ENCODE measurements at places on chromosomes 16 and 17.

- no peak for DNase-seq
Observed at GRCh38 chr17:78166416-78166815, 2.0 kb upstream of the SYNGR2 start.

DNA sequence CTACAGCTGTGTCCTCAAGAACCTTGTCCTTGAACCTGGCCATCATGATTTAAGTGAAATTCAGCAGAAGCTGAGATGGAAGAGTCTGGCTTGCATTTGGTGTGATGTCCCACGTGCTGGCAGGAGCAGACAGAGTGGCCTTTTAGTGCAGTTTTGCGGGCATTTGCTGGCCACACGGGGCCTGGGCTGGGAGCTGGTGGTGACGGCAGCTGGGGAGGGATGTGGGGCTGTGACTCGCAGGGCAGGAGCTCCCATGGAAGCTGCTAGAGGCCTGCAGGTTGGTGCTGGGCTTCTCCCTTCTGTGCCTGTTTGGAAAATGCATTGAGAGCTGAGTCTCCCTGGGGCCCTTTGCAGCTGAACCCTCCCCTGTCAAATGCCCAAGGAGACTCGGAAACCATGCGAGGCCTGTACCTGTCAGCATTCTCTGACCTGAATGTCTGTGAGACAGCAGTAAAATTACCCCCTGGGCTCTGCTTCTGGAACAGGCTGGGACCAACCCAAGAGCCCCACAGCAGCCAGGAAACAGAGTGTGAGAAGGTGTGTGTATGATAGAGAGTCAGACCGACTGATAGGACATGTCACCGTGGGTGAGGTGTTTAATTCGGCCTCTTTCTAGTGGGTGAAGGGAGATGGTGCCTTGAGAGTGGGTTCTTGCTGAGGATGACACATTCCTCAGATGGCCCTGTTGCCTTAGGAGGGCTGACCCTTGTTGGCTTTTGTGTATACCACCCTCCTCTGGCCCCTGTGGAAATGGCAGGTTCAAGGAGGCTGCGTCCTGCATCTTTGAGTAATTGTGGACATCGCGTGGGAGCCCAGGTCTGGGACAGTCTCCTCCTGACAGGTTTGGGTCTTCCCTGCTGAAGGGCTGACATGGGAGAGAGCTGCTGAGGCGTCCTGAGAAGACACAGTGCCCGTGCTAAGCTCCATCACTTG is 145.5 kb downstream of the MSI2 start:
- no peak for DNase-seq

GRCh38 chr17:76678330-76678729 is 32.4 kb downstream of the MXRA7 start:
- DNase-seq = no peak

- no peak for DNase-seq
Observed at GRCh38 chr17:27153005-27153404, 140.9 kb upstream of the WSB1 start.

DNA sequence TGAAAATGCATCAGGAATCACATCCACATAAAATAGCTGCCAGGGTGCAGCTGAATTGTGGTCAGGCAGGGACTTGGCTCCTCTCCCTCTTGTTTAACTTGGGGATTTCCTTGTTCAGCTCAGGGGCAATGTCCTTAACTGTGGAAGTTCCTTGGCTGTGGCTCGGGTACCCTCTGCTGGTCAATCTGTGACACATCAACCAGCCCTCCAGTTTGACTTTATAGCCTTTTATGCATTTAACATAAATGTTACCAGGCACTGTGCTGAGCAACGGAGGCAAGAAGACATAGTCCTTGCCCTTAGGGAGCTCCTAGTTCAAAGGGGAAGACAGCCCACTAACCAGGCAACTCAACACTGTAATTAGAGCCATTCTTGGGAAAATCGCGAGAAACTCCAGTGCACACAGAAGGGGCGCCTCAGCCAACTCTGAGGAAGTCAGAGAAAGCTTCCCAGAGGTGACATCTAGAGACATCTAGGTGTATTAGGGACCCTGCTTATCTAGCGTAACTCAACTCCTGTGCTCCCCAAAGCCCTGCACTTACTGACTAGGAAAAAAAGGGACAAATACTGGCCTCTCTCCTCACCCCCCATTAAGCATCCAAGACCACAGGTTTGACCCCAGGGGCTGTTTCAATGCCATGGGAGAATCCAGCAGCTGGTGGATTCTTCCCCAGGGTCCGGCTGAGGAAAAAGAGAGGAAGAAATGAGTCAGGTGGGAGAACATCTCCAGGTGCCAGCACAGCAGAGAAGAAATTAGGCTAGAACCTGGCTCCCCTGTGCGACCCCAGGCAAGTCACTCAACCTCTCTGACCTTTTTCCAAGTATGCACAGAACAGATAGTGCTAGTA is 17.3 kb upstream of the EEF2K start:
- DNase-seq = peak; percentile 5

DNA sequence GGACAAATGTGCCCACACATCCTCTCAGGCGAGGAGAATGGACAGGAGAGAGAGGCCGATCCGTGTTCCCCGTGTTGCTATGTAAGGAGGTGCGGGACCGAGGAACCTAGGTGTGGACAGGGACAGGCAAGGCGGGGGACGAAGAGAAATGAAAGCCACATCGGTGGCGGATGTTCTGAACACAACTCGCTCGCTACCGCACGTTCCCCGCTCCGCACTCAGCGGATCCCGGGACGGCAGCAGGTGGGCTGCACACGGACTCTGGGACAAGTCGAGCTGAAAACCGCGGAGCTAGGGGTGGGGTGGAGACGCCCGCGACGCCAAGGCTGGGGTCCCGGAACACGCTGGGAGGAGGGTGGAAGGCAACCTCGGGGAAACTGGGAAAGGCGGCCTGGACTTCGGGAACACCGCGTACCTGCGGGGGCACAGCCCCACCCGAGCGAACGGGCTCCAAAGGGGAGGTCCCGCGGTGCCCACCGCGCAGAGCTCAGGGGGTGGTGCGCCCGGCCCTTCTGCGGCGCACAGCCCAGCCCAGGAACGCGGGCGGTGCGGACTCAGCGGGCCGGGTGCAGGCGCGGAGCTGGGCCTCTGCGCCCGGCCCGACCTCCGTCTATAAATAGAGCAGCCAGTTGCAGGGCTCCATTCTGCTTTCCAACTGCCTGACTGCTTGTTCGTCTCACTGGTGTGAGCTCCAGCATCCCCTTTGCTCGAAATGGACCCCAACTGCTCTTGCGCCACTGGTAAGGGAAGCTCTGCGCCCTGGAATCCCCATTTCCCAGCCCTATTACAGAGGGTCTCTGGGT is at the start of gene MT1E:
Gene MT1E, plus strand, starts transcription at position 642 of the 803 bp plus-strand sequence. Its CDS starts 71 bp downstream, at position 713.
- no peak for DNase-seq

DNA sequence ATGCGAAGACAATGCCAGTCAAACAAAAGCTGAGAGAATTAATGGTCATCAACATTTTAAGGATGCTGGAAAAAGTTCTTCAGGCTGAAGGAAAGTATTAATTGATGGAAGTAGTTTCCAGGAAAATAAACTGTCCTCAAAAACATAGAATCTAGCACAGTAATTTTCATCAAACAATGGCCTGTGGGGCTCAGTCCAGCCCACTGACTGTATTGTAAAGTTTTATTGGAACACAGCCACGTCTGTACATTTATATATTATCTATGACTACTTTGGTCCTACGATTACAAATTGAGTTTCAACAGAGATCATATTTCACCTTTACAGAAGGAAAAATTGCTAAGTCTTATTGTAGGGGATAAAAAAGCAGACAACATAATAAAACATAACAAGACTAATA is 484.5 kb downstream of the KCNJ2 start:
- DNase-seq = no peak

GRCh38 chr16:2748757-2749455 is 3.5 kb upstream of the SRRM2 start:
- DNase-seq = no peak

- DNase-seq = no peak
Observed at GRCh38 chr17:42989141-42989540, 8.8 kb downstream of the RUNDC1 start.

DNA sequence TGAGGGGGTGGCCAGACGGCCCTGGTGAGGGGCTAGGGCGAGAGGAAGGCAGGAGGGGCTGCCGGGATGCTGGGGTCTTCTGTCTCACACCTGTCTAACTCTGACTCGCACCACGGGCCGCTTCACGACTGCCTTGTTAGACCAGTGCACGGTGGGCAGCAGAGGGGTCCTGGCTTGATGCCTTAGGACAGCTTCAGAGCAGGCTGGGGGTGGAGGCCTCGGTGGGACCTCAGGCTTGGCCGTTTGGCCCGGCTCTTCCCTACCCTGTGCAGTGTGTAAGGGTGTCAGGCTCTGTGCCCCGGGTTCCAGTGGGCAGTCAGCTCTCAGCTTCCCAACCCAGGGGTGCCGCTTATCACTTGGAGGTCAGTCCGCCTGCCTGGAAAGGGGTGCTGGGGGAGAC is 100.7 kb downstream of the OR1D5 start:
- no peak for DNase-seq

DNA sequence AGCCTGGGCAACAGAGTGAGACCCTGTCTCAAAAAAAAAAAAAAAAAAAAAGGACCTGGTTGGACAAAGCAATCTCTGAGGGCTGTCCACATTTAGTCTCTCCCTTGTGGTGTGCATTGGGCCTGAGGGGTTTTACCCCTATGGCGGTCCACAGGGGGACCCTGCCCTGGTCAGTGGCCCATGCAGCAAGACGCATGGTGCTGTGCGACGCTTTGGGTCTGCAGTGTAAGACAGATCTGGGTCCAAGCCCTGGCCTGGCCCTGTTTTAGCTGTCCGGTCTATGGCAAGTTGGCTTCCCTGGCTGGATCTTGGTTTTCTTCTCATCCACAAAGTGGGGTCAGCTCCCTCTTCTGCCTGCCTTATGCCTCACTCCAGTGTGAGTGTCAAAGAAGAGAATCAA is 123.2 kb upstream of the NLRP1 start:
- no peak for DNase-seq

DNA sequence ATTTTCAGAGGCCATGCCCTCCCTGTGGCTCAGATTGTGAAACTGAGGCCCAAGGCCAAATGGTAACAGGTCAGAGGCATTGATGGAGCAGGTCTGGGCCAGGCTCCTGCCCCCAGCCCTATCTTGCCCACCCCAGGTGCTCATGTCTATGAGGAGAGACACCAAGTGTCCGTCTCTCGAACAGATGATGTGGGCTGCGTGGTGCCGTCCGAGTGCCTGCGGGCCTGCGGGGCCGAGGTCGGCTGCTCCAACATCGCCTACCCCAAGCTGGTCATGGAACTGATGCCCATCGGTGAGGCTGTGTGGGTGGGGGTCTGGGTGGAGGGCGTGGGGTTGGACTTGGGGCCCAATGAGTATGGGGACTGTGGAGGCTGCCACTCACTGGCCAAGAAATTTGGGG is 8.7 kb upstream of the FAM83G start:
- DNase-seq = no peak

- DNase-seq = no peak
Observed at GRCh38 chr17:10063730-10064241, 134.6 kb downstream of the GAS7 start.

DNA sequence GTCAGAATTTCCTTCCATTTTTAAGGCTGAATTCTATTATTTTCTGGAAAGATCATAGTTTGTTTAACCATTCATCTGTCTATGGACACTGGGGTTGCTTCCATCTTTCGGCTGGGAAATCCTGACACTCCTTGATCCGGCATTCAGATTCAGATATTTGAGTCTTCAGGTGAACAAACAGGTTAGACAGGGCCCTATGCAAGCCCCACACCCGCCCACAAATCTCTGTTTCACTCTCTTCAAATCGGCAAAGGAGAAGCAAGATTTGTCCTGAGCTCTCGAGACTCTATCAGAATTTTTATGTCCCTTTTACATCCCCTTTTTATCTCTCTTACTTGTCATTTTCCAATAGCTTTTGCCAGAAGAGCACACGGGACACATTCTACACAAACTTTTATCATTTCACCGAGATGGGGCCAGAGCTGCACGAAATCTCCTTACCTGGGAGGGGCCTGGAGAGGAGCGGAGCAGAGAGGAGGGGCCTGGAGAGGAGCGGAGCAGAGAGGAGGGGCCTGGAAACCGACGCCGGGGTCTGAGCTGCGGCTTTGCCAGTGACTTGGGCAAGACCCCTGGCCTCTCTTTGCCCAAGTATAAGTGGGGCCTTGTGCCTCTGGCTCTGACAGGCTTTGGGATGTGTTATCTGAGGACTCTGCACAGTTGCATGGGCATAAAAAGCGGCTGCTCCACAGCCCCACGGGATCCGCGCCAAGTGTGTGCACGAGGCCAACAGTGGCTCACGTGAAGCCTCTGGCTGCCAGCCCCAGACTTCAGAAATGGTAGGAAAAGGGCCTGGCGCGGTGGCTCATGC is 54.3 kb upstream of the RBFOX3 start:
- no peak for DNase-seq

DNA sequence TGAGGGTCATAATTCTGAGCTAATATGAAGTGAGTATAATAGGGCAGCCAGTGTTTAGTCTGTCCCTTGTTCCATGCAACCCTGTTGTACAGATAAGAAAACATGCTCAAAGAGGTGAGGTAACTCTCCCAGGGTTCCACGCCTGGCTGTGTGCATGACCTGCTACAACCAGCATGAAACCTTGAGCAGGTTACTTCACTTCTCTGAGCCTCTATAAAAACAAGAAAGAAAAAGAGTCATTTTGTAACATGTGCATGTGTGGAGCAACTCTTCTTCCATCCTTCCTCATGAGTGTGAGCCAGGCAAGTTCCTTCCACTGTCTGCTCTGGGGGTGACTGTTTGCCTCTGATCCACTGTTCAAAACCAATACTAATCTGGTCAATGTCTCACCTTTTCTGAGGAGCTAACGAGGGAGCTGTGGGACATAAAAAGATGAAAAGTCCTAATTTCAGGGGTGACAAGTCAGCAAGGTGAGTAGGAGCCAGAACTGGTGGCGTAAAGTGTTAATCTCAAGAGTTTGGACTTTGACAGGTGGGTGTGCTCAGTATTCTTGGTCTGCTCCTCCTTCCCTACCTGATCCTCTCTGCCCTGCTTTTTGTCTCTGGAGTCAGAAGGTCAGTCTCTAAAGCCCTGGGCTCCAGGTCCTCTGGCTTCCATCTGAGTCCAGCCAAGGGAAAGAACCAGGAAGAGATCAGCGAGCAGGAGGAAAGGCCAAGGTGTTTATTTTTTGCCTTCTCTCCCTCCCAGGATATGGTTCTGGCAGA is 21.5 kb downstream of the GFOD2 start:
- DNase-seq = no peak

GRCh38 chr16:14121872-14122271 is 50.8 kb downstream of the MRTFB start:
- no peak for DNase-seq

GRCh38 chr17:51238255-51238887 is 21.5 kb downstream of the MBTD1 start:
- DNase-seq = no peak

- DNase-seq = no peak
Observed at GRCh38 chr17:69096541-69096940, 35.8 kb upstream of the ABCA9 start.

GRCh38 chr17:79942591-79943346 is 92.9 kb downstream of the TBC1D16 start:
- DNase-seq = no peak

DNA sequence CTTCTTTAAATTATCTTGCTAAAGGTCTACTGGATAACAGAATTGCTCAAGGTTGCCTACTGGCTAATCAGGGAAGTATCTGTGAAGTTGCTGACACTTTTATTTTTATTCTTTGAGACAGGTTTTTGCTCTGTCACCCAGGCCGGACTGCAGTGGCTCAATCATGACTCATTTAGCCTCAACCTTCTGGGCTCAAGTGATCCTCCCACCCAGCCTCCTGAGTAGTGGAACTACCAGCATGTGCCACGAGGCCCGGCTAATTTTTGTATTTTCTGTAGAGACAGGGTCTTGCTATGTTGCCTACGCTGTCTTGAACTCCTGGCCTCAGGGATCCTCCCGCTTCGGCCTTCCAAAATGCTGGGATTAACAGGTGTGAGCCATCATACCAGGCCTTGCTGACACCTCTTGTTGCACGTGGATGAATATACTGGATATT is 43.1 kb downstream of the GLG1 start:
- no peak for DNase-seq

Measured in NCI-H187 treated with DMSO at 0.1 percent for 48 hours (cell line).